Right lung (tissue), 10 donors: ENCODE measurements at places on chromosomes 13 and 19. TPM values are rescaled to one million over a fixed set of nuclear protein-coding genes. Genes with fewer than 3 reads are reported as not detected.

The PGLYRP2 gene
- polyA plus RNA-seq = not detected

The COX6B2 gene
- polyA plus RNA-seq = 1.4 TPM

The LRRC63 gene
- polyA plus RNA-seq = 0.49 TPM

The ZNF723 gene
- polyA plus RNA-seq = 0.06 TPM

The LYPD4 gene
- not detected for polyA plus RNA-seq

The RYR1 gene
- 2.0 TPM for polyA plus RNA-seq

The RTBDN gene
- 0.19 TPM for polyA plus RNA-seq

- DNase-seq = no peak
Measured at GRCh38 chr19:55099557-55100506, 17.6 kb downstream of the PPP1R12C start.

DNA sequence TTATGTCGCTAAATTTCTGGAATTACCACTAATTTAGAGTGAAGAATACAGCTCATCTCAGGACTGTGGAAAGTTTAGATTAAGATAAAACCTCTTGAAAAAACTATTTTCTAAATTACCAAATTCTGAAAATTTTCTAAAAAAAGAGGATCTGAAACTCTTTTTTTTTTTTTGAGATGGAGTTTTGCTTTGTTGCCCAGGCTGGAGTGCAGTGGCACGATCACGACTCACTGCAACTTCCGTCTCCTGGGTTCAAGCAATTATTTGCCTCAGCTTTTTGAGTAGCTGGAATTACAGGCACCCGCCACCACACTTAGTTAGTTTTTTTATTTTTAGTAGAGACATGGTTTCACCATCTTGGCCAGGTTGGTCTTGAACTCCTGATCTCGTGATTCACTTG, 16.6 kb upstream of the ZNF253 start:
- no peak for DNase-seq

DNA sequence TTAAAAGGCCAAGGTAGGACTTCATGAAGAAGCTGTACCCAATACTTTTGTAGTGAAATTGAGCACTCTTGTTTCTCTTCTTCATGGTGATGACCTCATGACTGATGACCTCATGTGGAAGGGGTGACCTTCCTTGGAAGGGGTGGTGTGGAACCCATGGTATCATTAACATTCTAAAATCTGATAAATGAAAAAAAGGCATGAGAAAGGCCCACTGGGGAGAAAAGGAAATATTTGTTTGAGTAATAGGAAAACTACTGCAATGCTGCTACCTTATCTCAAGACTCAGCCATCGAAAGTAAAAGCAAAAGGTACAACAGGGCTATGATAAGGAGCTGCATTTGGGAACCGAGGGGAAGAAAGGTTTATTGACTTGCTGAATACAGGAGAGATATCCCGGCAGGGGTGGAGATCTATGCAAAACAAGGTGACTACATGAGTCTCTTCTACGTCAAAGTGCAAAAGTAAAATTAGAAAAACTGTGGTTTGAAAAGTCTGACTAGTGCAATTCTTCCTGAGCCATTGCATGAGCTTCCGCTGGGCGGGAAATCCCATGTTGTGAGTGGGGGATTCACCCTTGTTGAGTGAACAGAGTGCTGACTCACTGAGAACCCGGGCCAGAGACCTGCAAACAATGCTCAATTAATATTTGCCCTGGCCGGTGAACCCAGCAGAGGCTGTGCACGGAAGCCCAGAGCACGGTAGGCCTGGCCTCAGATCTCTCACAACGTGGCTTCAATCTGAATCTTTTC, 138.9 kb upstream of the RFC3 start:
- DNase-seq = no peak

- DNase-seq = no peak
Measured at GRCh38 chr19:31725051-31725450, 375.8 kb upstream of the TSHZ3 start.

- no peak for DNase-seq
Measured at GRCh38 chr19:23949611-23950010, 34.9 kb downstream of the ZNF726 start.

- no peak for DNase-seq
Measured at GRCh38 chr13:98214008-98214643, 37.1 kb upstream of the RNF113B start.

DNA sequence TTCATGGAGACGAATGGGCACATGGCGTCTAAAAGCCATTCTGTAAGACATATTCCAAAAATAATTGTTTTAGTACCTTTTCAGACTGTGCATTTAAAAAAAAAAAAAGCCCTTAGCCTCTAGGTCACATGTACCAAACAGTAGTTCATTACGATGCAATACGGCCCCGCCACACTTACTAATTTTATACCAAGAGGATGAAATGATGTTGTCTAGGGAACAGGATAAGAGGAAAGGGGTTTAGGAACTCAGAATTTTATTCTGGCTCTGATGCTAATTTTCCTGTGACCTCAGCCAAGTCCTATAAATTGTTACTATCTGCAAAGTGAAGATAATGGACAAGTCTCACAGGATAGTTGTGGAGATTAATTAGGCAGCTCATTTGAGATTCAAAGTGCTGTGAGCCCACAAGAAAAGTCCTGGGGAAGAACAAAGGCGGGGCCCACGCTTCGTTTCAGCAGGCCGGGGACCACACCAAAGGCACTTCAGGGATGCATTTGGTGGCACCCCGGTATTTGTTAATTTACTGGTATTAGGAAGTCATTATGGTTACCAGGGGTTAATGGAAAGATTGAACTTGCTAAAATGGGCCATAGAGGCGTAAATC, 511.1 kb downstream of the IRS2 start:
- no peak for DNase-seq

DNA sequence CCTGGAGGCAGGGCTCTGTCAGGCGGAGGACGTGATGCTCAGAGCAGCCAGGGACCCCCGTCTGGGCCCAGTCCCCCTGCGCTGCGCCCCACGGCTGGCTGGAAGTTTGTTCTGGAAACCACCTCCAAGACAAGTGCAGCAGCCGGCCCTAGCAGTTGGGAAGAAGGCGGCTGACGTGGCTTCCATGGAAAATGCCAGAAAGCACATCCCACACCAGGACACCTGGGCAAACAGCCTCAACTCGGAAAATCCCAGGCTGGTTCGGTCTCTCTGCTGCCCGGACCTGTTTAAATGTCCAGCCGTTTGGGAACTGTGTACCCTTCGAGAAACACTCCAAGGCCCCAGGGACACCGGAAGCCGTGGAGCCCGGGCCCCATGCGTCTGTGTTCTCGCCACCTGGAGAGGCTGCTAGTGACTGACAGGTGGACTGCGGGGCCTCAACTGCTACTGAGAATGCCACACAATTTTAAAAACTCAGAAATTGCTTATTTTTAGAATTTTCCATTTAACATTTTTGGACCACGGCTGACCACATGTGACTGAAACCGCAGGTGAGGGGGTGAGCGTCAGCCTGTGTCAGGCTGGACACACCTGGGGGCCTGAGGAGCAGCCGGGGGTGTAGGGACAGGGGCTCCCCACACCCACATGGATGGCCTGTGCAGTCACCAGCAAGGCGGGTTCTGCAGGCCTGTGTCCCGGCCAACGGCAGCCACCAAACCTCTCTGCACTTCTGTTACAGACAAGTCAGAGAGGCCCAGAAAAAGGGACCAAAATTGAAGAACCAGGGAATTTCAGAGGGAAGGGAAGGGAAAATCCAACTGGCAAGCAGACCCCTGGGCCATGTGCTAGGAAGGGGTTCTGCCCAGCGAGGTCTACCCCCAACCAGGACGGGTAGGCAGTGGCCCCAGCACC, 31.7 kb downstream of the RASA3 start:
- DNase-seq = no peak

- DNase-seq = no peak
Measured at GRCh38 chr19:3672993-3673392, 27.3 kb downstream of the PIP5K1C start.

GRCh38 chr13:34816245-34816884, 125.7 kb upstream of the NBEA start:
- DNase-seq = no peak

GRCh38 chr13:98385606-98386005, 191.3 kb downstream of the STK24 start:
- no peak for DNase-seq

DNA sequence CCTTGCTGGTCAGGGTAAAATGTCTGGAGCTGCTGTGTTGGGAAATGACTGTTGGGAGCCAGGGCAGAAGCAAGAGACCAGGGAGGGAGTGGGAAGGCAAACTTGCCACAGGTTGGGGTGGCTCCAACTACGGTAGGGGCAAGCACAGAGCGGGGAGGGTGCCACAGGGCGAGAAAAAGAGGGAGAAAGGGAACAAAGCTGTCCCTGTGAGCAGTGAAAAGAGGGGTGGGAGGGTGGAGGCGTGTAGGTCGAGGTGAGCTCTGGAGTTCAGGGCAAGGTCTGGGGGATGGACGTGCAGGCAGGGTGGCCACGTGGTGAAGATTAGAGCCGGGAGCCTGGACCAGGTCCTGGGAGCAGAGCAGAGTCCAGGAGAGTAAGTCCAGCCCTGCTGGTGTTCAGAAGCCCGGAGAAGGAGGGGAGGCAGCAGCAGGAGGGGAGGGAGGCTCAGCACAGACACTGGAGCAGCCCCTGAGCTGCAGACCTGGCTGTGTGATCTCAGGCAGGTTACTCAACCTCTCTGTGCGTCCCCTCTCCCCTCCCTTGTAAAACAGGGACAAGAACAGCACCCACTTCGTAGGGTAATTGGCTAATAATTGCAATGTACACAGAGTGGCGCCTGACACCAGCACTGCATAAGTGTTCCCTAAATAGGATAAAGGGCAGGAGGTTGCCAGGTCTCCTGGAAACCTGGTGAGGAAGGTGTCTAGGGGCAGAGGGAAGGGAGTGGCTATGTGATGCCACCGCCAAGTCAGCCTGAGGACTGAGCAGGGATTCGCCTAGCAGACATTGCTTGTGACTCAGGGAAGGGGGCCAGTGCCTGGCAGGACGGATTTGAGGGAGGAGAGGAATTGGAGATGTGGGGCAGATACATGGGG, 3.2 kb upstream of the POLR2E start:
- no peak for DNase-seq

- no peak for DNase-seq
Measured at GRCh38 chr13:41122838-41123237, 9.8 kb downstream of the KBTBD6 start.

DNA sequence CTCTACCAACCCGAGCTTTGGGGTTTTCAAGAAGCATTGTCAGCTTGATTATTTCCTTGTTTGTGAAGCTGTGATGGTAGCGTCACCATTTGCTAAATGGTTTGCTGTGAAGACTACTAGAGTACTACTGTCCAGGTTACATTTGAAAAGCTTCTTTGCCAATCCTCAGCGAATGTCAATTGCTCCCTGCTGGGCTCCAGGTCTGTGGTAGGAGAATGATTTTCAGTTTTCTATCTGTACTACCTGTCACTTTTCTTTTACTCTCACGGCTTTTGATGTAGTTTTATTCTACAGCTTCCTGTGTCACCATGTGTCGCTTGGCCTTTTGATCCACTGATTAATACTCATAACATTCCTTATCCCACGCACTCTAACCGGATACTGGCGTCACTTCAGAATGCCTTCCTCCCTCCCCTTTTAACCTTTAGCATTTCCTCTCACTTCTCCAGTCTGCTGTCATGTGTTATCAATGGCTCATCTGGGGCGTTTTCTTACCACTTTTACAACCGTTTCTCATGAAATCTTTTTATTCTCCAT, 7.5 kb upstream of the GPR183 start:
- DNase-seq = no peak

- no peak for DNase-seq
Measured at GRCh38 chr19:31352782-31353651, 3.8 kb upstream of the TSHZ3 start.

DNA sequence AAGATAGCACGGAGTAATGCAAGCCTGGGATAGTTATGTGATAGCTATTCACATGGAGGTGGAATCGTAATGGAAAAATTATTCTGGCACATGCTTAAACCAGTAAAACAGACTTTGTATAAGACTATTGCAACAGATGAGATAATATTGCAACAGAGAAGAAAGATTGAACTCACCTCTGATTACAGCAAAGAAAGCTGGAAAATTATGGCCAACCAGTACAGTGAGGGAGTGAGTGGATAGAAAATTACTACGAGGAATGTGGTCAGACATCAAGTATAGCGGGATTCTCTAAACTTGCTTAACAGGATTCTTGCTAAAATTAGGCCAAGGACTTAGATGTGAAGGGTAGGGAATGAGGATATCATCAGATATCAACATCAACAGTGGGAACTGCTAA, 397.6 kb upstream of the KLHL1 start:
- no peak for DNase-seq

DNA sequence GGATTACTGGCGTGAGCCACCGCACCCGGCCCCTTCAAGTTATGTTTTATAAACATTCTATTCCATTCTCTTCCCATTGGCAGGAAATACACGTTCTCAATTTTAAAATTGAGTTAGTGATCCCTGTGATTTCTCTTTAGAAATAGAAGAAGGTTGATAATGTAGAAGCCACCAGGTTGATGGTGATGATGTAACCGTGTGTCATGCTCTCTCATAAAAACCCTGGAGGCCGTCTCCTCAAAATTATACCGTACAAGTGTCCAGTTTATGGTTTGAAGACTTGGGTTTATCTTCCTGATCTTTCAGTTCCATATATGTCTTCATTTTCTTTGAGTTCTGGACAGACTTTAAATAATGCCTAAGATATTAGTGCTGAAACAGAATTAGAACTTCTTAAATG, 32.2 kb downstream of the COG3 start:
- DNase-seq = no peak

GRCh38 chr13:44420376-44421220, 47.0 kb downstream of the SERP2 start:
- no peak for DNase-seq

GRCh38 chr19:42576241-42576640, 18.5 kb downstream of the CEACAM8 start:
- DNase-seq = no peak

DNA sequence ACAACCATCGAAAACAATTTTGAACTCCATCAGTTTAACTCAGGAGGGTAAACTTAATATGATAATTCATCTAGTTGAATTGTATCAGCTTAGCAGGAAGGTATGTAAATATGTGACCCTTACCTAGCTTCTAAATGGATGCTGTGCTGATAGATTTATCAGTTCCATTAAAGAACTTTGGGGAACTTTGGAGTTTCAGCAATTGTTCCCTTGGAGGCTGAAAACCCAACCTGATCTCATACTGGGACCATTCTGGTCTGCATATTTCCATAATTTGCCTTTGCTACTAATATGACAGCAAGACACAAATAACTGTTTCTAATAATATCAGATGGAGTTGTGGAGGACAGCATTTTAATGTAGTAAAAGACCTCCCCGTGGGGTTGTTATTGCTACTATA, 127.8 kb downstream of the GGACT start:
- no peak for DNase-seq
